Islet precursor cell (in vitro differentiated cells): ENCODE measurements at places on chromosomes 13 and 19.
A peak's percentile ranks its signal among the peaks of the same experiment; 100 is the strongest.

DNA sequence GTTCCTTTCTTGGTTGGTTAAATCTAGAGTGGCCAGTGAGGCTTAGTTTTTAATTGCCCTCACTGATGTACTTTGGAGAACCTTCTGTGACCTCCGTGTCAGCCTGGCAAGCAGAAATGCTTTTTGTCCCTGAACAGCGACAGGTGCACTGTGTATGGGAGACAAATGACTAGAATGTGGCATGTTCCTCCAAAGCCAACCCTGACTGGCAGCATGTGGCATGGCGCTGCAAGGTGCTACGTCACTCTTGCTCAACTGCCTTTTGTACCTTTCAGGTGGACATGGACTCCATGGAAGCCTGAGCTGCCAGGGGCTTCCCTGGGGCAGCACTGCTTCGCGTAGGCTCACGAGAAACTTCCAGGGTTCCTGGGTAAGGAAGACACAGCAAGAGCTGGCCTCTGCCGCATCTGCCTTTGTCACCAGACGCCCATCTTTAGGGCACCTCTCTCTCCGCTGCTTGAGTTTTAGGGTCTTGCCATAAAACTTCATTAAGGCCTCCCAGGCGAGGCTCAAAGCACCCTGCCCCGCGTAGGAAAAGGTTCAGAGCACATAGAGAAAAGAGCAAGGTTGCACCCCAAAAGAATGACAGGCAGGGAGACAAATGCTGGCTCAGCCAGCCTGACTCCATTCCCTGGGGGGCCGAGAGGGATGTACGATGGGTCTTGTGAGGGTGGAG is 167.1 kb upstream of the SOX1 start:
- no peak for DNase-seq

GRCh38 chr19:15025217-15025616 is 24.1 kb upstream of the CASP14 start:
- no peak for DNase-seq

DNA sequence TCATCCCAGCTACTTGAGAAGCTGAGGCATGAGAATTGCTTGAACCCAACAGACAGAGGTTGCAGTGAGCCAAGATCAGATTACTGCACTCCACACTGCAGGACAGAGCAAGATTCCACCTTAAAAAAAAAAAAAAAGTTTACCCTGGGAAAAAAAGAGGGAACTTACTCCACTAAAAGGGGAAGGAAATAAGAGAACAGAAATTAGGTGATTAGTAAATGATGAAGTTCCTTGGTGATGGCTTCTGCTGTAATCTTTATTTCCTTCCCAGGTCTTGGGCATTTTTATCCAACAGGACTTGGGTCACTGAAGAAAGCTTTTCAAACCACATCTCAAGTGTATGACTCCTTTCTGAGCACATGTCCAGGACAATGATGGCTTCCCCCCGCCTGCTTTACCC is 9.3 kb downstream of the ZNF780A start:
- no peak for DNase-seq

GRCh38 chr19:4009990-4010807 is 2.7 kb downstream of the PIAS4 start:
- DNase-seq = peak; percentile 43

DNA sequence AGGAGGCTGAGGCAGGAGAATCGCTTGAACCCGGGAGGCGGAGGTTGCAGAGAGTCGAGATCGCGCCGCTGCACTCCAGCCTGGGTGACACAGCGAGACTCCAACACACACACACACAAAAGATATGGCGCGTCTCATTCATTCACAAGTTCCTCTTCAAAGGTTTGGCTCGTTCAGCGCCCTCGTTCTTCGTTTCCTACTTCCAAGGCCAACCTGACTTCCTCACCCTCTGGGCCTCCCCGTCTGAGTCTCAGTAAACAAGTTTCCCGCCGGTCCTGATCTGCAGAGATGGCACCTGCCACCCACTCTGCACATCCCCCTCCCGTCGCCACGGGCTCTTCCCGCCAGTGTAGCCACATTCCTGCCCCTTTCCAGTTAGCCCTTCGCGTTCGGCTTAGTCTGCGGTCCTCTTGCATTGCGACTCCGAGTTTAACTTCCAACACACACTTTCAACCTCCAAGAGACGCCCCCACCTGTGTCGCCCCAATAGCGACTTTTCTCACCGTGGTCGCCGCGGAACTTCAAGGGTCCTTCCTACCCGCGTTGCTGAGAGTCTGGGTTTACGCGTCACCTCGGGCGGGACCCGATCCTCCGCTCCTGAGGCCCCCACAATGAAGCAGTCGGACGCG is 1.3 kb upstream of the BSG start:
- peak; percentile 78 for DNase-seq

DNA sequence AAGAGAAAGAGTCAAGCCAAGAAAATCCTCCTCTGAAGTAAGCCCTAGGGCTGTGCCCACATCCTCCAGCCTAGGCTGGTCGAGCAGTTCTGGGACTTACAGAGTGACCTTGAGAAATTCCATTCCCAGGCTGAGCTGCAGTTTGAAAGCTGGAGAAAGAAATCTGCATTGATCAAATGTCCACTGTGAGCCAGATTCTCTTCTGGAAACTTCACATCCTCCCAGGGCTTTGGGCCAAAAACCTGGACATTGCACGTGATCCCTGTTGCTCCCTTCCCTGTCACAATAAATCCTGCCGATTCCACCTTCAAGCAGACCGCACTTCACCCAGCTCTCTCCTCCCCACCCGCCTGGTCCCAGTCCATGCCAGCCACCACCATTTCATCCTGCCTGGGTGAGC is 15.7 kb downstream of the TMEM143 start:
- DNase-seq = no peak

DNA sequence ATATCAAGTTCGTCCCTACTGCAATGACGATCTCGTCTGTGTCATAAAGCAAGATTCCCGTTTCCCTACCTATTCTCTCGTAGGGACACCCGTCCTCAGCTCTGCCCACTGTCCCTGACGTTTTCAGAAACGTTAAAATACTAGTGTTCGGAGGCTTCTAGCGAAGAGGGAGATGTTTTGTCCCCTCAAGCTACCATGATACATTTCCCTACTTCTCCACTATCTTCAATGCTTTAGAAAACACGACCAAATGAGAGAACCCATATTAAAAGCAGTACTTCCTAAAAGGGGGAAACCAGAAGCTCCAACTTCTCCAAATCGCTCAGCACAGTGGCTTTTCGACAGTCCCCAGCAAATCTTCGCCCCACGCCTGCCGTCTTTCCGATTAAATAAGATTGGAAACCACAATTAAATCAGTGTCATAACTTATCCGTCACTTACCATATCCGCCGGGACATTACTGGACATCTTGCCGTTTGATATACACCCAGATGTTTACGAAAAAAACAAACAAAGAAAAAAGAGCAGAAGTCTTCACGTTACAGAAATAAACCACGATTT is 1.3 kb downstream of the UBL3 start:
- peak; percentile 50 for DNase-seq

- DNase-seq = no peak
These were observed 203.4 kb downstream of the NDFIP2 start for GRCh38 chr13:79684371-79684770.

GRCh38 chr19:35644987-35645679 is 3.0 kb upstream of the COX6B1 start:
- peak; percentile 89 for DNase-seq

- DNase-seq = no peak
These were observed 18.8 kb upstream of the GTF3A start for GRCh38 chr13:27405546-27406134.

DNA sequence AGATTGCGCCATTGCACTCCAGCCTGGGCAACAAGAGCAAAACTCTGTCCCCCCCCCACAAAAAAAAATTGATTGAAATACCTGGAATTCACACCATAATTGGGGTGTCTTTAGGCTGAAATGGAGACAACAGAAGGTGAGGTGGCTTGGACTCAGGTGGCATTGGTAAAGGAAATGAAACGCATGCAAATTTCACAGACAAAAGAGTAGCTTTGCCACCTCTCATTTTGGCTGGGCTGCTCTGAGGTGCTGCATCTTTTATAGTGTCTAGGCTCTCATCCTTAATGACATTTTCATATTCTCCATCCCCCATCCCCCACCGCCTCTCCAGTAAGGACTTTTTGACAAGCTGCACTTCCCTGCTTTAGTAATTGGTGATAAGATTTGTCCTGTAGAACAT is 6.9 kb downstream of the UBE2L5 start:
- no peak for DNase-seq

- DNase-seq = no peak
These were observed 19.1 kb upstream of the SCEL start for GRCh38 chr13:77516342-77516789.

DNA sequence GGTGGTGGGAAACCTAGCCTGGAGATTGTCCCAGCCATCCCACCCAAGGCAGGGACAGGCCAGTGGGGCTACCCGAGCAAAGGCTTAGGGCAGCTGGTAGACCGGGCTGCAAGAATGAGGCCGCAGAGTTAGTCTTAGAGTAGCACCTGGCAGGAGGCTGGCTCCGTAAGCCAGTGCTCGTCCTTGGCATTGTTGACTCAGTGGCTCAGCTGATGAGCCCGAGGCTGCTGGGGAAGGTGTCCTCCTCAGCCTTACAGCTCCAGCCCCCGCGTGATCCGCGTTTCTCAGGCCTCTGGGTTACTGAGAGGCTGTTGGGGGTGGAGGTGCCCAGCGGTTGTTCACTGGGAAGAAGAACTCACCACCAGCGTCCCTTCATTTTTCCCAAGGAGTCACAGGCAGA is 24.7 kb downstream of the PPP1R37 start:
- no peak for DNase-seq

- DNase-seq = no peak
These were observed 28.7 kb downstream of the COL5A3 start for GRCh38 chr19:9981406-9982260.

DNA sequence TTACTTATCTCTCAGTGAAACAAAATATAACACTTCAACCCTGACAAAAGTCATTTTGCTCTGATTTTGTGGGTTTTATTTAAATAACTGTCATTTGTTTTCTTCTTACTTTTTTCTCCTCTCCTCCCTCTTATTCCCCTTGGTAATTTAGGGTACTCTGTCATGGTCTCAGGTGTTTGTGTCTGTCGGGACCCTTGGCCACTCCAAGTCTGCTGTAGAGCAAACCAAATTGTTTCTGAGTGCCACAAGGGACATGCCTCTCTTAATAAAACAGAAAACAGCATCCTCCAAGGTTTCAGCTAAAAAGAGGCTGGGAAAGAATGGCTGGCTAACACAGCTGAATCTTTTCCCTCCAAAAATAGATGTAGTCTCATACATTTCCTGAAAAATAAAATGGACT is 573.1 kb upstream of the KLF12 start:
- no peak for DNase-seq

GRCh38 chr13:51659276-51660127 is 75.2 kb downstream of the WDFY2 start:
- DNase-seq = no peak

DNA sequence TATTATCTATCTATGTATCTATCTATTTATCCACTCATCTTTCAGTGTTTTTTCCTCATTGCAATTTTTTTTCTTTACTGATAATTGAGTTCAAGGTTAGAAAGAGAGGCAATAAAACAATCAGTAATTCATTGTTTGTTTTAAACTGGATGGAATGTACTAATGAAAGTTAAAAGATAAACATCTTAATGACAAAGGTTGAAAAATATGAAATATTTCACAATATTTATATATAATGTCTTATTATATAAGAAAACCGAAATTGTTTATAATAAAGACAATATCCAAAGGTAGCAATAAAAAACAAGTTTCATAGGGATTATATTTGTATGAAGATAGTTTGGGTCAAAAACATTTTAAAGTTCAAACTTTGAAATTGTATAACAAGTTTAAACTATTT is 1015.5 kb upstream of the MIR17HG start:
- no peak for DNase-seq

- no peak for DNase-seq
These were observed 703 bp upstream of the CILP2 start for GRCh38 chr19:19537075-19538048.

DNA sequence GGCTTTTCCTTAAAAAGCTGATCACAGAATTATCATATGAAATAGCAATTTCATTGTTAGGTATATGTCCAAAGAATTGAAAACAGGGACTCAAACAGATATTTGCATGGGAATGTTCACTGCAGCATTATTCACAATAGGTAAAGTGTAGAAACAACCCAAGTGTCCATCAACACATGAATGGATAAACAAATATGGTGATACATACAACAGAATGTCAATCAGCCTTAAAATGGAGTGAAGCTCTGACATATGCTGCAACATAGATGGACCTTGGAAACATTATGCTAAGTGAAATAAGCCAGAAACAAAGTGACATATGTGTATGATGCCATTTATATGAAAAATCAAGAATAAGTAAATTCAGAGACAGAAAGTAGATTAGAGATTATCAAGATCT is 6.1 kb upstream of the CEACAM1 start:
- DNase-seq = no peak

- DNase-seq = peak; percentile 79
These were observed 22.6 kb downstream of the ATP8B3 start for GRCh38 chr19:1789261-1790041.

GRCh38 chr19:4537953-4538600 is 1.8 kb downstream of the LRG1 start:
- no peak for DNase-seq
